ENCODE measurements at places on chromosomes 1 and 21.

- DNase-seq = no peak
Observed at GRCh38 chr1:160127865-160128523, 12.4 kb downstream of the ATP1A2 start.

DNA sequence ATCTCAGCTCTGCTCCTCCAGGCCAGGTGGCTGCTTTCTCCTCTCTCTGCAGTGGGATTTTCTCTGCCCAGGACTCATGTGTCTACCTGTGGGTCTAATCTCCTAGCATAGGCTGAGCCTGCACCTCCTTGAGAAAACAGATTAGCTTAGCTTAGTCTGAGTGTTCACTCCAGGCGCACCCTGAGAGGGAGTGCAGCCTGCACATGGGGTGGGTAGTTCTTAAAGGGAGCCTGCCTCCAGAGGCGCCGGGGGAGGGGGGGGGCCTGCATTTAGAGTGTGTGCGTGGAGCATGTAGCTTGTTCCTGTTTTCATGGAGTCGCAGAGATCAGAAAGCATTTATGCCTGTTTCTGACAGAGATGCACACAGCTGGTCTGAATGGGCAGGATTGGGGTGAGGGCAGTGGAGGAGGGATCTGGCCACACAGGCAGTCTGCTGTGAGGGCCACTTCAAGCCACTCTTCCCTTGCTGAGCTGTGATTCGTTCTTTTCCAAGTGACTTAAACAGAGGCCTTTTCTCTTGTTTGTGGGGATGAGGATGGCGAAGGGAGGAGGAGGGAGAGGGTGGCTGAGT lies 45.2 kb downstream of the GALNT2 start:
- DNase-seq = peak; percentile 19

- peak; percentile 9 for DNase-seq
Observed at GRCh38 chr1:2598329-2598931, 11.9 kb downstream of the PRXL2B start.

- DNase-seq = no peak
Observed at GRCh38 chr1:206832352-206832880, 33.0 kb upstream of the IL20 start.

DNA sequence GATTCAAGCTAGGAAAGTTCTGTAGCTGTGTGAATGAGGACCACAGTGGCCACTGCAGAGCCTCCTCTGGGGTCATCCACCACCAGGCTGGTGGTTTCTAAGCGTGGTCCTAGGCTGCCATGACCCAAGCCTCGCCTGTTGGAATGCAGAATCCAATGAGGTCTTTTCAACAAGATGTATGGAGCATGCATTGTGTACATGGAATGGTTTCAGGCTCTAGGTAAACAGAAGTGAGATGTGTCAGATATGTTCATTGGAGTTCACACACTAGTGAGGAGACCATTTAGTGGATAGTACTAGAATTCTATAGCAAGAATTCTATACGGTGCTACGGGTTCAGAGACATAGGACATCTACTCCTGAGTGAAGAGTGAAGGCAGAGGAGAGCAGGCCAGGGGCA lies 10.7 kb downstream of the RNU5D-1 start:
- no peak for DNase-seq

DNA sequence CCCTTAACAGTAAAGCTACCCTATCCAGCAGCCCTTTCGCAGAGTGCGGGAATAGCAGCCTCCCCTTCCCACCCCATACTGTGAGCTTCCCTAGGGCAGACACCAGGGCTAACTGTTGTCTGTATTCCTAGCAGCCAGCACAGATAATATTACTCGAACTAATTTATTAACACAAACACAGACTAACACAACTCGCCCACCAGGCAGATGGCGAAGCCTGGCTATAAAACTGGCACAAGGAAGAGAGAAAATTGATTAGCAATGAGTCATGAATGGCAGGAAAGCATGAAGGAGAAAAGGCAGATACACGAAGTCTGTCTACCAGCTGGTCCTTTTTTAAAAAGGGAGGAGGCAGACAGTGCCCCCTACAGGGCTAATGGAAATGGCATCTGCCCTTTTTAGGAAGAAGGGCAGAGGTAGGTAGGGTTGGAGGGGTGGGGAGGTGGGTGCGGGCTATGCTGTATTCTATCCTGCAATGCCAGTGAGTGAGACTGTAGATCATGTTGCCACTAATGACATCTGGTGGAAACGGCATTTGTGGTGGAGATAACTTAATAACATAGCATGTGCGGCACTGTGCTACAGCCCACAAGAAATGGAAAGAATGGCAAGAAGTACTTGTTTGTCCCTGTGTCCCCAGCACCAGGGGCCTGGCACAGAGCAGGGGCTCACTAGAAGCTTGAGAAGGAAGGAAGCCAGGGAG lies 30.6 kb upstream of the CTPS1 start:
- peak; percentile 53 for DNase-seq

DNA sequence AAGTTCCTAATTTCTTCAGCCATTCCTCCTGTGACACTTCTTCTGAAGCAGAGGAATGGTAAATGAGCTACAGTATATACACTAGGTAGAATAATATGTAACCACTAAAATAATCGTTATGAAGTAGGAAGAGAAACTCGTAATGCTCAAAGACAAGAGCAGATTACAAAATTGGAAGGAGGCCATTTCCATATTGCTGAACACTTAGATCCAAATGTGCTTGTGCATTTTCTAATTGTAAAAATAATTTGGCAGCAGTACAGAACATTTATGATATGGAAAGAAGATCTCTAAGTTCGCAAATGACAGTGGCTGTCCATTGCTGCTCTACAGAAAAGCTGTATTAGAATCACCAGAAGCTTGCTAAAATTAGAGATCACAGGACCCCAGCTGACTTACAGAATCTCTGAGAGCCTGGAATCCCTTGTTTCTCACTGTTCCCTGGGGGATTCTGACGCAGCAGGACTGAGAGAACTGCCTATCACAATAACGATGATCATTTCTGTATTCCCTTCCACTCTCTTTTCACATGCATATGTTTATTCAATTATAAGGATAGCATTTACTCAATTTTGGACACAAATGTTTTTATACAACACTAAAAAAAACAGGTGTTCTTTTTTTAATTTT lies 242.1 kb downstream of the OMA1 start:
- DNase-seq = no peak

DNA sequence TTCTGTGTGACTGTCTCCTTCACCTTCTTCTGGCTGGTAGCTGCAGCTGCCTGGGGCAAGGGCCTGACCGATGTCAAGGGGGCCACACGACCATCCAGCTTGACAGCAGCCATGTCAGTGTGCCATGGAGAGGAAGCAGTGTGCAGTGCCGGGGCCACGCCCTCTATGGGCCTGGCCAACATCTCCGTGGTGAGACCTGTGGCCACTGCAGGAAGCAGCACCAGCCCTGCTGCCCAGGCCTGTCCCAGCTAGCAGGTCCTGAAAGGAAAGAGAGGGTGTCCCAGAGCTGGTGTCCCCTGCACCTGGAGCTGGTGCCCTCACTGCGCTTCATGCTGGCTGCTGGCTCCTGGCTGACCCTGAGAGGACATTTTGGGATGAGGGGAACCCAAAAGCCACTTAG lies 5.9 kb upstream of the ATXN7L2 start:
- no peak for DNase-seq

DNA sequence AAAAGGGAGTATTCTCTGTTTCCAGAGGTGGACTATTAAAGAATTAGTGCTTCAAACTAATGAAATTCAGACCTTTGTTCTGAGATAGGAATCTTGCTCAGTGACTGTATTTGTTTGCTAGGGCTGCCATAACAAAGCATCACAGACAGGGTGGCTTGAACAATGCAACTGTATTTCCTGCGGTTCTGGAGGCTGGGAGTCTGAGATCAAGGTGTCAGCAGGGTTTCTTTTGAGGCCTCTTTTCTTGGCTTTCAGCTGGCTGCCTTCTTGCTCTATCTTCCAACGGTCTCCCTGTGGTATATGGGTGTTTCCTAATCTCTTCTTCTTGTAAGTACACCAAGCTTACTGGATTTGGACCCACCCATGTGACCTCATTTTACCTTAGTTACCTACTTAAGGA lies 264.6 kb upstream of the PROX1 start:
- no peak for DNase-seq

GRCh38 chr1:108777839-108778238 lies 31.4 kb downstream of the STXBP3 start:
- DNase-seq = no peak

- no peak for DNase-seq
Observed at GRCh38 chr1:179748772-179749171, 5.7 kb downstream of the FAM163A start.

GRCh38 chr1:168386949-168387586 lies 106.4 kb downstream of the TBX19 start:
- DNase-seq = peak; percentile 75

DNA sequence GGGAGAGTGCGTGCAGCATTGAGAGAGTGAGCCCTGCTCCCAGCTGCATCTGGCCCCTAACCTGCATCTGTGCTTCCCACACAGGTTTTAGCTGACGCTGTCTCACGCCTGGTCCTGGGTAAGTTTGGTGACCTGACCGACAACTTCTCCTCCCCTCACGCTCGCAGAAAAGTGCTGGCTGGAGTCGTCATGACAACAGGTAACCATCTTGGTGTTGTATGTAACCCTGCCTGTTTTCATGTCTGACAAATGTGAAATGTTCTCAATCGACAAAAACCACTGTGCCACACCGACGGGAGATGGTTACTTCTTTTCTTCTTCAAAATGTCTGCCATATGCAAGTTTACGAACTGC lies 105.8 kb downstream of the ADARB1 start:
- no peak for DNase-seq

- DNase-seq = no peak
Observed at GRCh38 chr1:55541296-55541695, 326.1 kb upstream of the USP24 start.

DNA sequence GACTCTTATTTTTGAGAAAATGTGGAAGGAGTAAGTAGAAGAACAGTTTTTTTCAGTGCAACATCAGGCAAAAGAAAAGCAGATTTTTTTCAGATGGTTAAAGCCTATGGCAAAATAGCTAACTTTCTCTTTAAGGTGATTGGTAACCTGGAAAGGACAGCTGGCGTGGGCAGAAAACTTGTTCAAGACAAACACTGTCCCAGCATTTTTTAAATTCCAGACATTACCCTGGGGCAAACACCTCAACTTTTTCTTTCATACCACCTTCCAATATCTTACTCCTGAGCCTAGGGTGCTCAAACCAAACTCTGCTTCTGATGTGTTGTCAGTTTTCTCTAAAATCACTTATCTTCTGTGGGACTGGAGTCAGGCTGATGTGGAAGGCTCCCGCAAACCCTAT lies 2.7 kb upstream of the LEPR start:
- DNase-seq = no peak

GRCh38 chr1:10662824-10663677 lies 133.4 kb downstream of the CASZ1 start:
- no peak for DNase-seq

DNA sequence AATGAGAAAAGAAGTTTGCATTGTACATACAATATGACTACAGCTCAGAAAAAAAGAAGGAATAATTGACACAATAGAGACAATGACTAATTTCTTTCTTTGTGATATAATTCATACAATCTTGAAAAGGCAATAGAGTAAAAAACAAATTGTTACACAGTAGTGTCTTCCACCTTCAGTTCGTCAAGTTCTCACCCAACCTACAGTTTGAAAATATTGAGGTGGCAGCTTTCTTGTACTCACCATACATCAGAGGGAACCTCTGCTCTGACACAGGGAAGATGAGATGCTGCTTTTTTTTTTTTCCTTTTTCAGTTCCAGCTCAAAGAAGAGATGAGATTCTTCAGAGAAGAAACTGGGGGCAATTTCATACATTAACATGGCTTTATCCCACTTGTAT lies 173.2 kb downstream of the ATP6V1G3 start:
- no peak for DNase-seq

DNA sequence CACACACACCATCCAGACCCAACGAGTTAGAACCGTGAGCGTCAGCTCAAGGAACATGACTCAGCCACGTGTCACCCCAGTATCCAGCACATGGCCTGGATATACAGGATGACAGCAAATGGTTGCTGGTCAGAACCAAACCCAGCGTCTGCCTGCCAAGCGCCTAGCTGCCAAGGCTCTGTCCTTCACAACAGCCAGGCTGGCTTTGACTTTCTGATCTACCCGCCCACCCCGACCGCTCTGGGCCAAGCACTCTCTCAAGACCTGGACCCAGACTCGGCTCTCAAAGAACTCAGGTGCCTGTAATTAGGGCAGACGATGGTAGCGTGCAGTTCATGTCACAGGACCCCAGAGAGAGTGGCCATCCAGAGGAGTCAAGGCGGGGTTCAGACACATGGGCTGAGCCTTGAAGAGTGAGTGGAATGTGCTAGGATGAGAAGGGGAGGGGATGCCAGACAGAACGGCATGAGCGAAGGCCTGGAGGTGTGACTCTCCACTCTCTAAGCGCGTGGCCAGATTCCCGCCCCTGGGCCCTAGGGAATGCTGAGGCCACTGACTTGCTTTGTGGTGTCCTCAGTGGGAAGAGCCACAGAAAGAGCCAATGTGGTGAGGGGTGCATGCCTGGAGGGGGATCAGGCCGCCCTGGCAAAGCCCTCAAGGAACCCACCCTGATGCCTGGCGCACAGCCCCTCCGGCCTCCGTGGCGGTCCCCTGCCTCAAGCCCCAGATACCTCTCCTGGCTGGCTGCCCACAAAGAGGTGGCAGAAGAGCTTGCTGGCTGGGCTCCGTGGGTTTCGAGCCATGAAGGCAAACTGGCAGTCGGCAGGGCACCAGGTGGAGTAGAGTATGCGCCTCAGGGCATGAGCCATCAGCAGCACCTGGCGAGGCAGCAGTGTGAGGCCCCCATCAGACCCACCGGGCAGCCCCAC lies 7.0 kb downstream of the SH2D5 start:
- no peak for DNase-seq

DNA sequence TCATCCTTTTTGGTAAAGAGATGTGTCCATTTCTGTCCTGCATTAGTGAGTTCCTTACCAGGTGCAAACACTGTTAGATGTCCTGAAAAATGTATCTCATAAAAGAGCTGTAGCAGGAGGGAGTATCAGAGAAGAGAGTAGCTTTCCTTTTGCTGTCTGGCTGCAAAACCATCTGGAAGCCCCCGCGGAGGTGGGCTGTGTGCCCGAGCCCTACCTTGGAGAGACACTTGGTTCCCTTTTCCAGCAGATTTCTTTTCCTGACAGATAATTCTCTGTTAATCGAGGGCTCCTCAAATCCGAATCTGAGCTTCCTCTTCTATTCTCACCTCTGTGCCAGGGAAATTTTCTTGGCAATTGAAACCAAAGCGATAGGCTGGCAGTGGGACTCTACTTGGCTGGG lies 53.0 kb downstream of the KIF26B start:
- DNase-seq = no peak

- DNase-seq = no peak
Observed at GRCh38 chr1:71695821-71696220, 586.5 kb downstream of the NEGR1 start.

- no peak for DNase-seq
Observed at GRCh38 chr1:43912607-43913006, 21.0 kb upstream of the ARTN start.

DNA sequence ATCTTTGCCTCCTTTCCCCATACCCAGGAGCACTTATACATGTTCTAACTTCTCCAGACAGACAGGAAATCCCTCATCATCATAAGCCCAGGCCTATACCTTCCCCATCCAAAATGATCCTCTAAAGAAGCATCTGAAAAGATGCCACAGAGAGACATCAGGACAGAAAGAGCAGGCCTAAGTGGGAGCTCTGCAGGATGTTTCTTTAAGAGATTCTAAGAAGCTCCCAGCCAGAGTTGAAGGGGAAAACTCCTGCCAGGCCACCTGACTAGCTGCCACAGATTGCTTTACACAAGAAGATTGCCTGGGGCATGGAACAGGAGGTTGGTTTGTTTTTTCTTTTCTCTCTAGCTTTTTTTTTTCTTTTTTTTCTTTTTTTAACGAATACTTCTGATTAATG lies 275.8 kb downstream of the VAV3 start:
- no peak for DNase-seq

GRCh38 chr1:160168016-160168415 lies 16.6 kb downstream of the ATP1A4 start:
- no peak for DNase-seq

GRCh38 chr1:178579095-178579494 lies 66.2 kb downstream of the TEX35 start:
- no peak for DNase-seq

Data from CD4-positive, alpha-beta T cell treated with Interleukin-4 for 1 hour (primary cell).